Stimulated activated naive CD8-positive, alpha-beta T cell treated with anti-CD3 and anti-CD28 coated beads, Interleukin-15, amount 100 ng/mL, for 72 hours (primary cell): ENCODE measurements at places on chromosomes 7 and 10.
A peak's percentile ranks its signal among the peaks of the same experiment; 100 is the strongest.

GRCh38 chr10:128483216-128483615 is 357.0 kb upstream of the MKI67 start:
- no peak for DNase-seq

GRCh38 chr10:49371967-49372366 is 23.9 kb downstream of the DRGX start:
- DNase-seq = no peak

- no peak for DNase-seq
Measured at GRCh38 chr10:124995605-124996004, 53.7 kb downstream of the ZRANB1 start.

- no peak for DNase-seq
Measured at GRCh38 chr7:82128546-82128945, 315.0 kb downstream of the CACNA2D1 start.

GRCh38 chr10:122020226-122020625 is 31.3 kb downstream of the TACC2 start:
- DNase-seq = no peak

DNA sequence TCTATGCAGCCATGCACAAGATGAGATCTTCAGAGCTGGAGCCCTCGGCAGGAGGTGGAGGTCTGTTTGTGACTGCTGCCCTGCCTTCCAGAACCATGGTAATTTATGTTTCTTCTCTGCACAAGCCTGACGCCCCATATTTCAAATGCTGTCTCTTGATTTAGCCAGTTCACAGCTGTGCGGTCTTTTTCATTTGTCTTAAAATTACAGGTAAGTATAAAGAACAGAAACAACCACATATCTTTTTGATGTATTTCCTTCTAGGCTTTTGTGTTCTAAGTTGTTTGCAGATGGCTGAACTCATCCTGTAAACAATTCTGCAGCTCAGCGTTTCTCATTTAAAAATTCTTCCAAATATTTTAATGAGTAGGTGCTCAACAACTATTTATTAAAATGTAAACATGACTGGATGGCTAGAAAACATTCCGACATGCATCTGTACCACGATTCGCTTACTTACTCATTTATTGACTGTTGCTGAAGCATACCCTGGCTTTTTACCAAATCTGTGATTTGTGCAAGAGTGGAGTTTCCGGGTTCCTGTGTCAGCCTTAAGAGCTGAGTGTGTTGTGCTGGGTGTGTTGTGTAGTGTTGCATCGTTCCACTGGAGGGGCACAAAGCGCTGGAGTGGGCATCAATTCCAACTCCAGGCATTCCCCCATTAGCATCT is 58.9 kb downstream of the PIP4K2A start:
- DNase-seq = no peak

GRCh38 chr10:54470324-54470631 is 330.8 kb downstream of the PCDH15 start:
- DNase-seq = no peak

- DNase-seq = peak; percentile 42
Measured at GRCh38 chr10:30502266-30503060, 68.5 kb downstream of the MAP3K8 start.

- DNase-seq = peak; percentile 82
Measured at GRCh38 chr10:69318867-69319727, 40.8 kb downstream of the HK1 start.

DNA sequence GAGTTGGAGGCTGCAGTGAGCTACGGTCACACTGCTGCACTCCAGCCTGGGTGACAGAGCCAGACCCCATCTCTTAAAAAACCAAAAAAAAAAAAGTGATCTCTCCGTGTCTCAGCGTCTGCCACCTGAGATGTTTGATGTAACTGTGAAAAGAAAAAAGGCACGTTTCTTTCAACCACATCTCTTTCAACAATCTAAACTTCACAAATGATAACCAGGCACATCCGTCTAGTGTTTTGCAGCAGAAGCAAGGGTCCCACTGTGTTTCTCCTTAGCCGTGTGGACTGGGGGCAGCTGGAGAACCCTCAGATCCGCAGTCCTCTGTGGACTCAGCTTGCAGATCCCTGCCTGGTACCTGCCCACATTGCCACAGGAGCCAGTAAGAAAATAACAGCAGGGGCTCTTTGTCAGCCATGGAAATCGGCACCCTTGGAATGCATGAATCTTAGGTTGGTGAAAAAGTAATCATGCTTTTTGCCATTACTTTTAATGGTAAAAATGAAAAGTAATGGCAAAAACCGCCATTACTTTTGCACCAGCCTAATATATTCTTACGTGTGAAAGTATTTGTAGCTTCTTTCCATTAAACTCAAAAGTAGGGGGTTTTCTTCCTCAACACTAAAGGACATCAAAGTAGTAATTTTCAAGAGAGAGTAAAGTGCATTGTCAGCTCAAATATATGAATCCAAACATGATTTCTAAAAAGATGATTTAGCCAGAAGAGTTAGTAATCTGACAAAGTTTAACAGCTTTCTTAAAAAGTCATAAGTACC is 276.5 kb downstream of the CCDC3 start:
- no peak for DNase-seq

DNA sequence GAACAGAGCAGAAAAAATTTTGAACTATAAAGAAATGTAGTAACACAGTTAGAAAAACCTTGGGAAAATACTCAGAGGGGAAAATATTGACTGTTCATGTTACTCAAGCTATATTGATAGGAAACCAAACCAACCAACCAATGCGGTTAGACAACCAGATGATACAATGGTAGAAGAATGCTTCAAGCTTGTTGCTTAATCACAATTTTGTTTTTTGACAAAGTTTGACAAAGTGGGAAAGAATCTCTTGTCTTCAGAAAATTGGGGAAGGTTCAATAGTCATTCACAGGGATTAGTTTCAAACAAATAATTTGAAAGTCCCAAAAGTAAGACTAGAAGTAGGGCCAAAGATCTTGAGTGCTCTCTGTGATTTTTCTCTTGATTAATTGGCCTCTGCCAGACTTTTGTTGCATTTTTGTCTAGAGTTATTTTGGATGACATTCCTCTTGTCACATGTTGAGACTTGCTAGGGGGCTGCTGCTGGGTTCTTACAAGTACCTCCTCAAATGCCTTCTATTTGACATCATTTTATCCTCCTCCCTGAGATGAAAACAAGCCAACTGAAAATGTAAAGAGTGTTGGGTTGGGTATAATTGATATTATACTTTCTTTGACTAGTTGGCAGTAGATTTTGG is 233.1 kb upstream of the PHYHIPL start:
- DNase-seq = no peak

GRCh38 chr10:105063796-105064195 is 422.7 kb downstream of the SORCS3 start:
- peak; percentile 25 for DNase-seq

DNA sequence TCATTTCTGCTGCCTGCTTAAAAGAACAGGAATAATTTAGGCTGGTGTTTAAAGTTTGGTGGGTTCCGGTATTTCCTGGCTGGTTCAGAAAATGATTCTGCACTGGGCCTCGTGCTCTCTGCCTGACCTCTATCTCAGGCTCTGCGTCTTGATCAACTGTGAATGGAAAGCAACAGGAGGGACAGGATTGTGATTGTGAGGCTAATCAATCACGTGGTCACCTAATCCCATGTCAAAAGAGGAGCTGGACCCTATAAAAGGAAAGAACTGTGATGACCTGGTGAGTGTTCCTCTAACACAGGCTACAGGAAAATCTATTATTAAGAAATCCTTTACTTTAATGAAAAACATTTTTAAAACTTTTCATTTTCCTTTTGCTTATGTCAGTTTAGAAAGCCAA is at the start of gene DHX32:
TSS of gene DHX32 (minus strand) at position 101 of the 400 bp plus-strand sequence. CDS start 468 bp downstream, outside the sequence.
- no peak for DNase-seq

DNA sequence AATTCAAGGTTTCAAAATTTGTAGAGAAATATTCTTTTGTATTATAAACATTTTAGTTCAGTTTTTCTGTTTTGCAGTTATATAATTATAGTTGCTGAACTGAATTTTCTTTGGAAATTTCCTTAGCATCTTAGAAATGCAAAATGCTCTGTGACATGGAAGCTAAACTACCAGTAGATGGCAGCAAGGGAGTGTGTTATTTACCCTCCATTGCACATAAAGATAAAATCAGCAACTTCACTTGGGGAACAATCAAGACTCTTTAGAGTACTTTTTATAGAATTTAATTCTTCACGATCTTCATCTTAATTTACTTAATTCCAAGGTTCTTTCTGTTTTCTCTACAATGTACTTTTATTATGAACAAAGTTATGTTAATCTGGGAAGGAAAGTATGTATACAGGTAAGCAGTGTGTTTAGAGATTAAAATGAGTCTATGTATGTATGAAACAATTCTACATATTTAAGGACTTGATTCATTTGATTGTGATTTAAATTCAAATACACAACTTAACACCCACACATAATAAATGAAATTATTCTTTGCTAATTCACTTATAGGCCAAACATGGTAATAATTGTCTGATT is 404.2 kb downstream of the THSD7A start:
- no peak for DNase-seq

DNA sequence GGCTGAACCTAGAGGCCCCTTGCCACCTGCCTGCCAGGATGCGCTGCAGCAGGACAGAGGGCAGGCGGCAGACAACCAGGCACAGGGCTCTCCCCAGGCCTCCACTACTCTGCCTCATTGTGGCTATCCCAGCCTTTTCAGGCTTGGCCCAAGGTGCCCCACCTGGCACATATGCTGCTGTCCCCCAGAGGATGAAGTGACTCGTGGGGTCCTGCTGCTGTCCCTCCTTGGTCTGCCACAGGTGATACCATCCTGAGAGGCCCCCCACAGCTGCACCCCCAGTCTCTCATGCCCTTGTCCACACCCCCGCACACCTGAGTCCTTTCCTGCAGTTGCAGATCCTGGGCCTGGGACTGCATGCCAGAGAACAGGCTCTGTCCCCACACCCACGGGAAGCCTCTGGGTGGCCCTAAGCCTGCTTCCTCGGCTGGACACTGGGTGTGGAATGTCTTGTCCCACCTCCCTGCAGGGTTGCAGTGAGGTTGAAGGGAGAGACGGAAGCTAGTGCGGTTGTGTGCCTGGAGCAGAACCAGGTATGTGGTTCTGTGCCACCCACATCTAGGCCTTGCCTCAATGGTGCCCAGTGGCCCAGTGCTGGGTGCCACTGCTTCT is 55.3 kb downstream of the RASGEF1A start:
- no peak for DNase-seq
